DMS 273 treated with DMSO at 0.1 percent for 48 hours (cell line): ENCODE measurements at places on chromosomes 3 and 15.

DNA sequence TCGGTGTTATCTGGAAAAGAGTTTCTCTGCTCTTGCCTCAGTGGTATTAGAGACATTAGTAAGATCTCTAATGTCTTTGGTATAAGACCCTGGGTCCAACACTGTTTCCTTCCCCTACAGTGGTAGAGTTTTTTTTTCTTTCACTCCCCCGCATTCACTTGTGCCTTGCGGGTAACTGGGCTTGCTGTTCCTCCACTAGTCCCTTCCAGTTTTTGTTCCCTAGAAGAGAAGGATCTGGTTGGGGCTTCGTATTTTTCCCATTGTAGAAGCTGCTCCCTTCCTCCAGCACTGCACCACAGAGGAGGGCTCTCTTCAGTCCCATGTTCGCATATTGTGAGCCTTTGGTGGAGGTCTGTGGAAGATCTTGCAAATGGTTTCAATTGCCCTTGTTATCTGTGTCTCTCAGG lies 13.7 kb downstream of the CTDSPL2 start:
- DNase-seq = no peak

DNA sequence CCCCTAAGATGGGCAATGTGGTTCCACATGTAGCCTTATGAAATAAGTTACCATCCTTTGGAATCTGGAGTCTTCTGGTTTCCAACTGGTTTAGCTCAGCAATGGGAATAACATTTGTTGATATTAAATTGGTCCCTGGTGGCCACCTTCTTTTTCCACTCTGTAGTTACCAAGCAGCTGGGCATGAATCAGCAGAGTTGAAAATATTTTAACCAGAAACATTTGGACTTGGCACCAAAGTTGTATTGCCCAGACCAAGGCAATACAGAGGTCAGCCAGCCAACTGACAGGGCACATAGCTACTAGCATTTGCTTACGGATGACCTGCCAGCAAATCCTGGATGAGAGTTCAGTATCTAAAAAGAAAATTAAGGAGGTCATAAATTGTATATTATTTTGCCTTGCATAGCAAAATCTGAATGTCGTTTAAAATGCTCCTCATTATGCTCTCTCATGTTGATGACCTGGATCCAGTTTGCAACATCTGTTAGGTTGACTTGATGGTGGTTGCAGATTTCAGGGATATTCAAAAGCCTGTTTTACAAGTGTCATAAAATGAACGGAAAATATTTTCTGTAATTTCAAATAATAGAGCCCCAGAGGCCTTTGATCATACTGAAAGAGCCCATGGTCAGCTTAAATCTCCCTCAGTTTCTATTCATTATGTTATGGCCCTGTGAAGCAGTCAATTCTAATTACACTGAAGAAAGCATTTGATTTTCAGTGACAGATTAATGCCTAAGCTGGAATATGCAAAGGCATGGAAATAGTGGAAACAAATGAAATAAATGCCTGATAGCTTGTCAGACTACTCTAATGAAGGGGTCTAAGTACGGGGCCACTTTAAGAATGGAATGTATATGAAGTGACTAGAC lies 54.6 kb downstream of the PPM1L start:
- DNase-seq = peak; percentile 67

- no peak for DNase-seq
These were observed 26.8 kb downstream of the FNDC3B start for GRCh38 chr3:172065967-172066762.

DNA sequence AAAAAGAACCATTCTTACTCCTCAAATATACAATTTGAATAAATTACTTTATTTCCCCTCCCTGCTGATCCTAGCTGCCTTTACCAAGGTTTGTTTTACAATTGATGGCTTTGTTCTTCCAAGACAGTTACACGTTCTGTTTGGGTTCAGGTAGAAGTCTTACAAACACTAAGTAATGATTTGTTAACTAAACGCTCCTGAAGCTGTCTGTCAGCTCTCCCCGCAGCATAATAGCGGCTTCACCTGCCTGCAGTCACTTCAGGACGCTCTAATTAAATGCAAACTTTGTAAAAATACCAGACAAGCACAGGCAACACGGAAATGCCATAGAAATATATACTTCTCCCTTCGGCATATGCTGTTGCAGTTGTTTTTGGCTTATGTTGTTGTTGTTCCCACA lies 176.4 kb upstream of the MDFIC2 start:
- no peak for DNase-seq

DNA sequence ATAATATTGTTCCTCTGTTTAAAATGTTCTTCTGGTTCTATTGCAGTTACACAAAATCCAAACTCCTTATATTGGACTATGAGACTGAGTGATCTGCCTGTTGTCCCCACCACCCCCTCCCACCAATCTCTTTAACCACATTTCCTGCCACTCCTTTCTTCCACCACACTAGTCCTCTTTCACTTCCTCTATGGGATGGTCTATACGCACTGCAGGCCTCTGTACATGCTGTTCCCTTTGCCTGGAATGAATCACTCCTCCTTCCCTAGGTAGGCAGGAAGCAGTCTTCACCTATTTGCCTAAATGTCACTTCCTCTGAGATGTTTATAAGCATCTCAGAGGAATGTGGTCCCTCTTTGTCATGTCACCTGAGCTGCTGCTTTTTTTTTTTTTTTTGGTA lies 4.0 kb downstream of the MAP2K1 start:
- DNase-seq = no peak
